Stimulated activated CD4-positive, alpha-beta T cell treated with anti-CD3 and anti-CD28 coated beads, Interleukin-2, amount 100 ng/mL, for 4 hours (primary cell): ENCODE measurements at places on chromosomes 4 and X.

DNA sequence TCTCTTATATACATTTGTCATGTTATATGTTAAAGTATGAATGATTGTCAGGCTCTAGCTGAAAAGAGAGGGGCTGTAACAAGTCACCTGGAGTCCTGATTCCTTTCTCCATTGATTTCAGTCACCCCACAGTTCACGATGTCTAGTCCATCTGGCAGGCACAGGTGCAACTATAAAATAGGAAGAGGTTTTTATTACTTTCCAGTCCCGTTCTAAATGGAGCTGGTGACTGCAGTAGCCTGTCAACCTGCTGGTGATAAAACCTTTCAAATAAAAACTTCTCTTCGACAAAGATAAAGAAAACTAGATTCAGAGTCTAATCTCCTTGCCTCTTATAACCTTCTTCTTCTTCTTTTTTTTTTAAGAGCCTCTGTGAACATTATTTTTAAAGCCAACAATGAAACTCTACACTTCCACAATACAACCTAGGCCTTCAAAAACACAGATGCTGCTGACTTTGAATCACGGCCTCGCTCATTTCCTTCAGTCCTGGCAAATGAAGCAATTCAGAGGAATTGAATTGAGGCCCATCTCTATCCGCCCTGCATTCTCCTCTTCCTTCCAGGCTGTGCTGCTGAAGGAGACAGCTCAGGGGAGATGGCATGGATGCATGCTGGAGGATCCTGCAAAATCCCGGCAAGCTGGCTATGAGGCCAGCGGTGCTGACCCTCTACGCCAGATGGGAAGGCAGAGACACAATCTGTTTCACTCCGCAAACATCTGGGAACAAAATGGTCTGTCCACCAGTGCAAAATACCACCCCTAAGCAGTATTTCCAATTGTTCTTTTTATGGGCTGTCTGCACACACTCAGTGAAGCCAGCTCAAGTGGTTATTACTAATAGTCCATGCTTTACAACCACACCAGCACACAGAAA lies 27.3 kb upstream of the CDKN2AIP start:
- DNase-seq = no peak

GRCh38 chr4:99404595-99405287 lies 30.4 kb downstream of the ADH7 start:
- no peak for DNase-seq

DNA sequence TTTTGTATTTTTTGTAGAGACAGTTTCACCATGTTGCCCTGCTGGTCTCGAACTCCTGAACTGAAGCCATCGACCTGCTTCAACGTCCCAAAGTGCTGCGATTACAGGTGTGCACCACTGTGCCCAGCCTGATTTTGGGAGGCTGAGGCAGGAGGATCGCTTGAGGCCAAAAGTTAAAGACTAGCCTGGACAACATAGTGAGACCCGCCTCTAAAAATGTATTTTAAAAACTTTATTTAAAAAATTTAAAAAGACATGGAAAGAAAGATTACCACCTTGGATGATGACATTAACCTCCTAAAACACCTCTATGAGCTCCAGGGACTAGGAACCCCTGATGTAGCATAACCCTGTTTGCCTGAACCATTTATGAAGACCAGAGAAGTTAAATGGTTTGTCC lies 5.8 kb upstream of the BBS7 start:
- no peak for DNase-seq

GRCh38 chr4:102787096-102787881 lies 26.5 kb upstream of the MANBA start:
- peak; percentile 6 for DNase-seq

GRCh38 chr4:79141530-79141929 lies 184.3 kb downstream of the NAA11 start:
- DNase-seq = no peak

GRCh38 chr4:23770011-23770410 lies 119.8 kb downstream of the PPARGC1A start:
- DNase-seq = no peak

DNA sequence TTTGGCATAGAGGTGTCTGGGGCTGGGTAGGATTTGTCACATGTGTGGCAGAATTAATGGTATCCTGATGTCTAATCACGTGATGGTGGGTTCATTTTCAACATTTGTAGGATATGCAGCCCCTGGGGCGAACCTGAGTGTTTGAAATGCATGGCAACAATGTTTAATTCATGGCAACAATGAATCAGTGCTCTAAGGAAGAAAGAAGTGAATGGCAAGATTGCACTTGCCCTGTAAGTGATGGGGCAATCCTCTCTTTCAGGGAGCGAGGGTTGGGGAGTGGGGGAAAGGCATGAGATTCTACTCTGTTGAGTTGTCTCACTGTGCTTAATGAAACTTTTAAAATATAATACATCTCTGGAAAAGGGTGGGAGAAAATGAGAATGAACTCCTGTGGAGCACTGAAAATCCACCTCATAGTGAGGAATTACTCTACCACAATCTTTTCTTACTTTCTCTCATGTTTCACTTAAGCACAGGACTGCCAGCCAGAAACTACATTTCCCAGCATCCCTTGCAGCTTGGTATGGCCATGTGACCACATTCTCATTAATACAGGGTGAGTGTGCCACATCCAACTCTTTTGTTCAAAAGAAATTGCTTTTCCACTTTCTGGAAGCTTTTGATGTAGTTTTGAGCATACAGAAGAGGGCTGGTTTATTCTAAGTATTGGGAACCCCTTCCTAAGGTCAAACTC lies 64.0 kb upstream of the PGM2 start:
- no peak for DNase-seq

GRCh38 chrX:14802943-14803710 lies 69.7 kb downstream of the FANCB start:
- no peak for DNase-seq

- DNase-seq = no peak
Measured at GRCh38 chrX:24480400-24480865, 15.3 kb downstream of the PDK3 start.

GRCh38 chrX:78375894-78376293 lies 48.5 kb upstream of the CYSLTR1 start:
- no peak for DNase-seq

DNA sequence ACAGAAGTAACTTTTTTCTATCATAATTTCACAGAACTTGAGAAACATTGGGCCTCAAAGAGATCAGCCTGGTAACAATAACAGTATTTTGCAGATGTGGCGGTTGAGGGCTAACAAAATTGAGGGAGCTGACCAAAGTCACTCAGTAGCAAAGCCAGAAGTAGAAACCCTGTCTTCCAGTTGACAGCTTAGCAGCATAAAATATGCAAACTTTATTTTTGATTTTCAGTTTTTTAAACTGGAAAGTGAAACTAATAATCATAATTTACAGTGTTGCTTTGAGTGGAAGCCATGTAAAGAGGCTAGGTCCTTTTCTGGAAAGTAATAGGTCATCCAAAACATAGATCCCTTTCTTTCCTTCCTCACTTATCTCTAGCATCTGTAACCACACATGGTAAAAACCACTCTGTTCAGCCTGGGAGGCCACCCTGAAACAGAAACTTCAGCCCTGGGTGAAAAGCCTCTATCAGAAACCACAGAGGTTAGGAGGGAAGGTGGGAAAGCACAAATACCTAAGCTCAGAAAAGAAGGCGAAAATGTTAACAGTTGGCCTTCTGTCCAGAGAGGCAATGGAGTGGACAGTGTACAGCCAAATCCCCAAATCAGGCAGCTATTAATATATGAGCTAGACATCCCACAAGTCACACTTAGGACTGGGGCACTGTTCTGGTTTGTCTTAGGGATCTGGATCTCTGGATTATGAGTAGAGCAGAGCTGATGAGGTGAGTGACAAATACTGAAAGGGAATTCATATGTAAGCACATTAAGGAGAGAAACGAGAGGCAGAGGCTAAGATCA lies 61.1 kb upstream of the ARSJ start:
- no peak for DNase-seq

GRCh38 chr4:21013501-21013900 lies 313.2 kb downstream of the PACRGL start:
- DNase-seq = no peak

DNA sequence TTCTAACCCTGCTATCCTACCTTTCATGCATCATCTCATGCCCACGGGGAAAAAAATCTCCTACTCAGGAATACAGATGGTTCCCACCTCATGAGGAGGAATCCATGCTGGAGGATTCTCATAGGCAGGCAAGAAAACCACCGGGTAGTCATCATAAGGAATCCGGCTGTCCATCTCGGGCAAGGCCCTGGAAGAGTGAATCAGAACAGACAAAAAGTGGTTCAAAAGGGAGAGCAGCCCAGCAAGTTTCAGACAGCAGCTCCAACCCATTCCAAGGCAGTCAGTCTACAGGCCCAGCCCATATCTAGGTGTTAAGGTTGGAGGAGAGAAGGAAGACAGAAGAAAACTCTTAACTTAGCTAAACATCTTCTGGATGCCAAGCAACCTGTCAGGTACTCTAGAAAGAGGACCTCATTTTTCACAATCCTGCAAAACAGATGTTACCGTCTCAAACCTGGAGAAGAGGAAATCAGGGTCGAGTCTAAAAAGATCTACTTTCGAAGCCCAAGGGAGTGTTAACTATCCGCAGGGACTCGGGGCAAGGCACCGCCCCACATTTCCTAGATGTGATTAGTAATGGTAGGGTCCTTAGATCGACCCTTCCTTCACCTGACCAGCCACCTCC lies 447 bp downstream of the PDZD11 start:
- DNase-seq = no peak

DNA sequence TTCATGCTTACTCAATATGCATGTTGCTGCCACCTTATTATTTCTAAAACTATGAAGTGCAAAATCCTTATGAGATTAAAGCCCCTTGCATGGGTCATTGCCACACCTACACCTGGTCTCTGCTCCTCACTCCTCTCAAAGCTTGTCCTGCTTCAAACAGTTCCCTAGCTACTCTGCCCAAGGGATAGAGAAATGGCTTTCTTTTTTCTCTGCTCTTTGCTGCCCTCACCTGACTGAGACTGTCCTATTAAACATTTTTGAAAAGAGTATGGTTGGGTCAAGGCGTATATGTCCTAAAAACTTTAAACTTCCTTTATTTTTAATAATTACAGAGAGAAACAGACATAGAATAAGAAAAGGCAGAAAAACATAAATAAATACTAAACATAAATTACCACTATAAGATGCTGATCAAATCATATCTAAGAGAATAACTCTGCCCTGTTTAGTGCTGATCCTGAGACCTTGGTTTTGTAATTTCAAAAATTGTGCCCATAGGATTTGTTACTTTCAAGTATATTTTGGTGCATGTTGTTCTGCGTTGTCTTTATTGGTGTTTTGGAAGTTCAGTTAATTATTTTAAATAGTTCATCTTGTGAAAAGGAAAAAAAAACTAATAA lies 704.9 kb upstream of the PABPC4L start:
- DNase-seq = no peak

DNA sequence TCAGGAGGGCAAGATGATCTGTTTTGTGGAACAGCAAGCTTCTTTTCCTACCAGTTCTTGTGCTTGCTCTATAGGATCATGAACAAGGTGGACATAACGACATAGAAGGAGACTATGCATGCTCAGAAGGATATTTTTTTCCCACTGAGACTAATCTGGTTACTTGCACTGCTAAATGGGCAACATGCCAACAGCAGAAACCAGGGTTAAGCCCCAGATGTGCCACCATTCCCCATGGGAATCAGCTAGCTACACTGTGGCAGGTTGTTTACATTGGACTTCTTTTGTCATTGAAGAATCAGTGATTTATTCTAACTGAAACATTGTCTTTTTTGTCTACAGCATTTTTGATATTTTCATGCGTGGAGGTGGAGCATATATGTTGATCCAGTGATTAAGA lies 165.6 kb downstream of the C4orf33 start:
- no peak for DNase-seq

- DNase-seq = no peak
Measured at GRCh38 chrX:10811111-10811510, 190.7 kb upstream of the MID1 start.

DNA sequence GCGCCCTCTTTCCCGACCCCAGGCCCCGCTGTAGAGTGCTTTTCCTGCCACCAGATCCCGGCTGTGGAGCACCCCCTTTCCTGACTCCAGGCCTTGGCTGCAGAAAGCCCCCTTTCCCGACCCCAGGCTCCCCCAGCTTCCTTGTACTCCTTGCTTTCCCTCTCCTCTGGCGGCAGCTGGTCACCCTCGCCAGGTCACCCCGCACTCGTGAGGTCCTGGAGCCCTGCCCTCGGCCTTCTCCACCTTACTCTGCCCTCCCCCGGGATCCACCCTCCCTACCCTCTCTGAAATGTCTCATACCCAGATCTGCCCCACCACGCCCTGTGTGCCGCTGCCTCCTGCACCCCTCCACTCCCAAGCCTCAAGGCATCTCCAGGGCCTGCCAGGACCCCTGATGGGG lies 25.0 kb upstream of the C4orf50 start:
- no peak for DNase-seq
